T47D (cell line): ENCODE measurements at places on chromosomes 4 and X.

- no peak for DNase-seq
These were observed 10.3 kb upstream of the RAB33B start for GRCh38 chr4:139443661-139444060.

DNA sequence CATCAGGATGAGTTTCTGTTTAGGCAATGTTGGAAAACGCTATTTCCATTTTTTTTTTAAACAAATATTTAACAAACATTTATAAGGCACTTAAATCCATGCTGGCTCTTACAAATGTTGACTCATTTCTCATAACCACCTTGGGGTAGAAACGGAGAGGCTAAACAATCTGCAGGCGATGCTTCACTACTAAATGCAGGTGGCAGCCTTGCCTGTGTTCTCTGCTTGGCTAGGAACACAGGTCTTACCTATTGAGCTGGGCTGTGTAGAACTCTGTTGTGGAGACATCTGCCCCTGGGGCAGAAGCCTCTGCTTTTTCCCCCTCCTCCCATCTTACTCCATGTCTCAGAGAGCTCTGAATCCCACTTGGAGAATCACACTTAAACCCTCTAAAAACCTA lies 1.4 kb upstream of the CXCL1 start:
- peak; percentile 32 for DNase-seq

GRCh38 chr4:1153567-1154090 lies 18.8 kb downstream of the SPON2 start:
- DNase-seq, result no peak

- no peak for DNase-seq
These were observed 176.7 kb downstream of the NPFFR2 start for GRCh38 chr4:72208421-72209075.

DNA sequence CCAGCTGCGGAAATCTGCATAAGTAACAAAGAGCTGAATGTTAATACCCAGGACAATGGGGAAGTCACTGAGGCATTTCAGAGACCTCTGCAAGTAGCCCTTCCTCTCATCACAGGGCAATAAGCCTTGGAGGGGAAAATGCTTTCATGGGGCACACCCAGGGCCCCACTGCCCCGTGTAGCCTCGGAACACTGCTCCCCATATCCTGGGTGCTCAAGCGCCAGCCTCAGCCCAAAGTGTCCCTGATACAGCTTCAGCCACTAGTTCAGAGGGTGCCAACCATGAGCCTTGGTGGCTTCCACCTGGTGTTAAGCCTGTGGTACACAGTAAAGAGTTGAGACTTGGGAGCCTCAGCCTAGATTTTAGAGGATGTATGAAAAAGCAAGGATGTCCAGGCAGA lies 402.8 kb upstream of the CXorf51A start:
- DNase-seq, result no peak

DNA sequence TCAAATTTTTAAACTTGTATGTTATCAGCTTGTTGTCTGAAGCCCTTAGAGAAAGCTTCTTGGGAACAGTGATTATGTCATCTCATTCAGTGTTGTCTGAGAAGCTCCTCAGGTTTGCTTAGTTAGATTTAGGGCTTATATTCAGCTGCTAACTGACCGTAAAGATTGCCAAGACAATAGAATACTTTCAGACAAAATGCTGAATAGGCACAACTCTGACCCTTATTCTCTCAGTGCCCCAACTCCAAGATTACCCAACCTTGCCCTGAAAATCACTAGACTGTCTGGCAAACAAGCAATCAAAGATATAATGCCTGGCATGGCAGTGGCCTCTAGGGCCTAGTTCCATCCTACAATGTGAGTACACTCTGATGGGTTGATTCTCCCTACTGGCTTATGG lies 950.5 kb upstream of the HS3ST1 start:
- DNase-seq, result no peak

- no peak for DNase-seq
These were observed 96.2 kb upstream of the GPRIN3 start for GRCh38 chr4:89403826-89404225.

- DNase-seq, result no peak
These were observed 4.6 kb downstream of the MPP1 start for GRCh38 chrX:154800478-154801210.

GRCh38 chr4:2793586-2794485 lies 951 bp downstream of the SH3BP2 start:
- DNase-seq, result no peak

GRCh38 chr4:71559957-71560571 lies 221.2 kb downstream of the SLC4A4 start:
- DNase-seq, result no peak

- no peak for DNase-seq
These were observed 7.6 kb upstream of the CXorf66 start for GRCh38 chrX:139972629-139973624.

- no peak for DNase-seq
These were observed 98.5 kb downstream of the FRAS1 start for GRCh38 chr4:78155616-78156105.

- no peak for DNase-seq
These were observed 120.4 kb downstream of the NDST3 start for GRCh38 chr4:118154649-118155048.

GRCh38 chr4:108972613-108973283 lies 209.9 kb upstream of the ETNPPL start:
- no peak for DNase-seq

DNA sequence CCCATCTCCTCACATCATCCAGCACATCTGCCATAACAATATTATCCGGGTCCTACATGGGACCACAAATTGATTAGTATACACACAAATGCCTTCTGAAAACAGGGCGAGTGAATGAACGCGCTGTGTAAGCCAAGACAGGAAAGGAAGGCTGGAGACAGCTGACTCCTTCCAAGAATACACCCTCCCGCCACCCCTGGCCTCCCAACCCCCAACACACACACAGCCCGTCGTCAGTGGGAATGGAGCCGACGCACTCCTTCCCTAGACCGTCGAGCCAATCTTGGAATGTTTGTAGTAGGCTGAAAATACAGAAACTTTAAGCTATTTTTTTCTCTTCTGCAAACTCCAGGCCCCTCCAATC lies 319 bp upstream of the MAGEH1 start:
- DNase-seq, result no peak

- no peak for DNase-seq
These were observed 51.2 kb downstream of the GPR50 start for GRCh38 chrX:151227627-151228026.

DNA sequence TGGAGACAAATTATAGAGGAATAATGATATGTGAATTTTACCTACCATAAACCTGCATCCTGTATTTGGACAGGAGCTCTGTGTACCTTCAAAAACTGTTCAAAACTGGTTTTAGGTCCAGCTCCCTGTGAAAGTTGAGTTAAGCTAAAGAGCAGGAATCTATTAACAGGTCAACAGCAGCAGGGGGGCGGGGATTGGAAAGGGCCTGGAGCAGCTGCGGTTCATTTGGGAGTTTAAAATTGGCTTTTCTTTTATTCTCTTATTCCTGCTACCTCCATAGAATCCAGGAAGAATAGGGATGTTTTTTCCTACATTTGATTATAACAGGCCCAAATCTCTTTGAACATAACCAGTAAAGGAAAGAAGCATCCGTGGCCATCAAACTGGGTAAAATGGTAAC lies 23.8 kb downstream of the SHROOM3 start:
- no peak for DNase-seq

DNA sequence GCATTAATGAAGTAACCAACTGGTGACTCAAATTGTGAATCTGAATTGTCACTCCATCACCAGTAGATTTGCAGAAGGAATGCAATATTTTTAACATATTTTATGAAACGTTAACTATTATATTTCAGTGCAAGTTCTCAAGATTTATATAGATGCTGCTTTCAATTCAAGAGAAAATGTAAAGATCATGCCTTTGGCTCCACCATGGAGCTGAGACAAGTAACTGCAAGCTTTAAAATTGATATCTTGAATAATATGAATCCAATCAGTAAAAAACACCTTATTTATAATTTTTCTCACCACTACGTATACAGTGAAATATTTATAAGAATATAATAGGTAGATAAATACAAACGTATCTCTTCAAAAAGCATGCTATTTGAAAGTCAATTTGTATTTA lies 27.8 kb upstream of the GALNTL6 start:
- peak; percentile 3 for DNase-seq

DNA sequence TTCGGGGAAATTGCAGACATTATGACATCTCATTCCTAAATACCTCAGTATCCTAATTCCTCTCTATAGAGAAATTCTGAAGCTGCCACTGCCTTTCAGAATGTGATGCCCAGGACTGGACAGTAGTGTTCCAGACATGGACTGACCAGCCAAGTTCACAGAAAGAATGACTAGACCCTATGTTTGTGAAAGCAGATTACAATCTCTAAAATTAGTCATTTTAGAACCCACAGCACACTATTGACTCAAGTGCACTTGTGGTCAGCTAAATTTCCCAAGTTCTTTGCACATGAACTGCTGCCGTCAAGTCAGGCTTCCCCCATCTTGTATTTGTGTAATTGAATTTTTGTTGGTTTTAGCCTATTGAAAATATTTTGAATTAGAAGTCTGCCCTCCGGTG lies 81.0 kb upstream of the ESX1 start:
- no peak for DNase-seq

- no peak for DNase-seq
These were observed 74.5 kb downstream of the MGST2 start for GRCh38 chr4:139740121-139740520.

DNA sequence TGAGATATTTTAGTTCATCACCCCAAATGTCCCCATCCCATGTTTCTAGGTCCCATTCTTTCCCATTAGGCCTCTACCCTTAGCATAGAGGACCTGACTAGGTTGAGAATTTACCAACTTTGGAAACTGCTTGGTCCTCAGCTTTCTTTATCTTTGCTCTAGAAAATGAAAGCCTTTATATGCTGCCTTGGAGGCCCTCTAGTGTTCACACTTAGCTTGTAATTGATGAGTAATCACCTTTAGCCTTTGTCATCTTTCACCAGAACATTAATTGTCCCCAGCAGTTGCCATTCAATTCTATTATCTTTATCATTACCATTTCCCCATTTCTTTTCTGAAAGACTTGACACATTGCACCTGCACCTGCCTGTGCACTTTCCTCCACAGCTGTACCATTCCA lies 589.2 kb upstream of the NR3C2 start:
- no peak for DNase-seq

- DNase-seq, result no peak
These were observed 8.4 kb downstream of the APBB2 start for GRCh38 chr4:41205854-41206460.

DNA sequence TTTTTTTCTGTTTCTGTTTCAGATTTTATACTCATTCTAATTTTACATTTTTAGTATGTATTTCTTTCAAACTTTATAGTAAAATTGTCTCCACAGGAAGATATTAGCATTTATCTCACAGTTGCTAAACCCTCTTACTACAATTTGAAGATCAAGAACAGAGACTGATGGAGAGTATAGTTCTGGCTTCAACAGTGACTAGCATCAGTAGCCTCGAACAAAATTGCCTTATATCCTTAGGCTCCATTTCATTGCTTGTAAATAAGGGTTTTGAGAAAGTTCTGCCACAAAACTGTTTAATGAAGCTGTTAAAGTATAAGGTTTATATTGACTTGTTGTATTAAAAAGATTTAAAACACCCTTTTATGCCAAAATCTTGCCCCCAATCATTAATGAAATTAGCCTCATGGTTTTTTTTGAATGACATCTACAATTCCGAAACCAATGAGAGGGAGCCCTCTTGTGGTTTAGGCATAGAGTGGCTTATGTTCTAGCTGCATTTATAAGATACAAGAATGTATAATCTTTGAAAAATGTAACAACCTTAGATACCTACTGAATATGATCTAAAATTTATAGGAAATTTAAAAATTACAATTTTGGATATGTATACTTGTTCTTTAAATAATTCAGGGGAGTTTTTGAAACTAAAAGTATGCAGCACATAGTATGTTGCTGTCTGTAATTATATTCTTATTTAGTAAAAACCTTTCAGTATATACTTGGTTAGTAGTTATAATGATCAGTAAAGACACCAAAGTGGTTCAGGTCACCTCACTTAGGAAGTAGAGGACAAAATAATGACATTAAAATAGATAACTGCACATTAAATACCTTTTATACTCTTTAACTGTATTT lies 109.8 kb upstream of the HPGD start:
- DNase-seq, result no peak

- no peak for DNase-seq
These were observed 9.6 kb downstream of the DRP2 start for GRCh38 chrX:101229170-101229569.

DNA sequence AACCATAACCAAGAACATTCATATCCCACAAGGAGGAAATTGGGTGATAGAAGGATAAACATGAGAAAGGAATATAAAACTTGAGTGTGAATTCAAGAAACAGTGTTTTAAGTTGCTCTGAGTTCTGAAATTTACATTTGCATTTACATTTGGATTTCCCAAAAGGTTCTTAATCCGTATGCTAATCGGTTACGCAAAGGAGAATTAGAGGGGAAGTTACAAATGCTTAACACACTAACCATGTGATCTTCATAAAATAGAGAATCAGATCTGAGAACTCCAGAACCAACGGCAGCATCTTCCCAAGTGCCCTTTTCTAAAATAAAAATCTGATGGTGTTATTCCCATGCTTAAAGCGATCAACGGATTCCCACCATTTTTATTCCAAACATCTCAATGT lies 48.0 kb downstream of the PROM1 start:
- DNase-seq, result no peak

- no peak for DNase-seq
These were observed 7.5 kb upstream of the HPGDS start for GRCh38 chr4:94350095-94350494.

DNA sequence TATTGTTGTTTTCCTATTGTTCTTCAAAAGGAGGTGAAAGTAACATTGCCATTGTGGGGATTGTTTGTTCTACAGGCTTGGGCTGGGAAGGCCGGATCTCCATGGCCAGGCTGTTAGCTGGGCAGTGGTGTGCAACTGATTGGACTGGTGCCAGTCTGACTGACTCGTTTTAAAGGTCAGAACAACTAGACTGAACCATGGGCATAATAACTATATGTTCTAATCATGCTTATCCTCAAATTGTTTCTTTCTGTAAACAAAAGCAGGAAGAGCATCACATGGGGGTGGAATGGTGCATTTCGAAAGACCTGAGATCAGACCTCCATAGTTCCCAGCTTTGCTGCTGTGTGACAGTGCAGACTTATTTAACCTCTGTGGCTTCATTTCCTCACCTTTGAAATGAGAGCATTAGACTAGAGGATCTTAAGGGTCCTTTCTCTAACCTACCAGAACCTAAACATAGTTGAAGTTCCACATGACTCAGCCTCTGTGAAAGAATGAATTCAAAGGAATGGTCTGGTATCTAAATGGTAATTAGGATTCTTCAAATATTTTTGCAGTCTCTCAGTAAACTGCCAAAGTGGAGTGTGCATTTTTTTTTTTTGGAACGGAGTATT lies 66.7 kb upstream of the PGRMC2 start:
- peak; percentile 1 for DNase-seq

- DNase-seq, result no peak
These were observed 134.4 kb upstream of the CPEB2 start for GRCh38 chr4:14867847-14868246.

DNA sequence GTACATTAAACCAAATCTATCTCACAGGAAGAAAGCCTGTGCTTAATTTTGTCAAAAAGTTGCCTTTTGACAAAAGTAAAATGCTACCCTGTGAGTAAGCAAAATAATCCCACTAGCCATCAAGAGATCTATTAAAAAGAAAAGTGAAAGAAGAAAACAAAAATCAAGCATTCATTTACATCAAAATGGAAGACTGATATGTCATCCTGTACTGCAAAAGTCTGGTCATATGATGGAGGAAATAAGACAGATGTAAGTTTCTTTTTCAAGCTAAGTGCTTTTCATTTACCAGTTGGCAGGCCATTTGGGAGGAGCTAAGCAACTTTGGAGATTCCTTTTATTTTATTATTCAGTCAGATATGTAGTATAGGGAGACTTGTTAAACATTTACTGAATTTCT lies 387.4 kb downstream of the SPOCK3 start:
- DNase-seq, result no peak

GRCh38 chrX:150473371-150473770 lies 95.0 kb upstream of the MTM1 start:
- DNase-seq, result no peak
